ENCODE measurements at places on chromosomes 3 and 15. TPM values are rescaled to one million over a fixed set of nuclear protein-coding genes. Genes with fewer than 3 reads are reported as not detected.

GRCh38 chr3:123525433-123525832 lies 59.4 kb downstream of the HACD2 start:
- DNase-seq: no peak

DNA sequence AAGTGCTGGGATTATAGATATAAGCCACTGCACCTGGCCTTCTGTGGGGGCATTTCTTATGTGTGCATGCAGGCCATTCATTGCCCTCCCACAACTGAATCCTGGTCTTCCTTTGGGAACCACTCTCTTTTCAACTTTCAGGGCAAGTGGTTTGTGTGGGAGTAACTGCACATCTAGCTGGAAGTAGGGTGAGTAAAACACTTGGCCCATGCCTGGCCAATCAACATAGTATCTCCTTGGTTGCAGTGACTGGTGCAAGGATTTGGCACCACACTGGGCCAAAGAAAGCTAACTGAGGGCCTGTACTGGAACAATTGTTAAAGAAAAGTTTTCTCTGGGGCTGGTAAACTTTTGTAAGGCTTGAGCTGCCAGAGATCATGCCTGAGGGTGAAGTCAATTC lies 189.2 kb upstream of the FEZF2 start:
- DNase-seq: no peak

- no peak for DNase-seq
Measured at GRCh38 chr3:128473180-128473519, 6.5 kb upstream of the DNAJB8 start.

GRCh38 chr15:78092261-78093041 lies at the start of gene SH2D7:
Gene SH2D7 (plus strand): TSS chr15:78092561. CDS start chr15:78092585, 24 bp downstream.
- no peak for DNase-seq

DNA sequence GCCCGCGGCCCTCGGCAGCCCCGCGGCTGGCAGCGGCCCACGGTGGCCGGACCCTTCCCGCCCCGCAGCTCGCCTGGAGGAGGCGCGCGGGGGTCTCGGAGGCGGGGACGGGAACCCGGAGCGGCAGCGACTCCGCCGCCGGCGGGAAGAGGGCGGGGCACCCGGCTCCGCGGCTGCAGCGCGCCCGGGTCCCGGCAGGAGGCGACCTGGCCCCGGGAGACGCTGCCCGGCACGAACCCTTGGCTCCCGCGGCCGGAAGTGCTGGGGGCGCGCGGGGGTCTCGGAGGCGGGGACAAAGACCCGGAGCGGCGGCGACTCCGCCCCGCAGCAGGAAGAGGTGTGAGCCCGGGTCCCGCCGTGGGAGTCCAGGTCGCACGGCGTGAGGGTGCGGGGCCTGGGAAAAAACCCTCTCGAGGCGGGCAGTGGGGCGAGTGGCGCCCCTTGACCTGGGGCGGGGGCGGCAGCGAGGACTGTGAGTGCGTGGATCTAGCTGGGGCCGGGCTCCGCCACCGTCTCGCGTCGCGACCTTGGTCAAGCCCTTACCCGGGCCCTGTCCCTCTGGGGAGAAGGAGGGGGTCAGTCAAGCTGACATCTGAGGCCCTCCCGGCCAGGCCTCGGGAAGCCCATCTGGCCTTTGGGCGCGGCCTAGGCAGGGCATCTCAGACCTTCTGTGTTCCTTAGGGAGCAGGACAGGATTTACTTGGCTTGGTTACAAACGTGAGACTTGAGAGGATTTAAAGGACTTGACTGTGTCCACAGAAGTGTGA lies at the start of gene CIB2:
Gene CIB2, minus strand, starts transcription at position 151 of the 767 bp plus-strand sequence. CDS start 230 bp downstream, outside the sequence.
- peak; percentile 50 for DNase-seq

GRCh38 chr3:98733812-98734281 lies 29.3 kb upstream of the ST3GAL6 start:
- peak; percentile 14 for DNase-seq

DNA sequence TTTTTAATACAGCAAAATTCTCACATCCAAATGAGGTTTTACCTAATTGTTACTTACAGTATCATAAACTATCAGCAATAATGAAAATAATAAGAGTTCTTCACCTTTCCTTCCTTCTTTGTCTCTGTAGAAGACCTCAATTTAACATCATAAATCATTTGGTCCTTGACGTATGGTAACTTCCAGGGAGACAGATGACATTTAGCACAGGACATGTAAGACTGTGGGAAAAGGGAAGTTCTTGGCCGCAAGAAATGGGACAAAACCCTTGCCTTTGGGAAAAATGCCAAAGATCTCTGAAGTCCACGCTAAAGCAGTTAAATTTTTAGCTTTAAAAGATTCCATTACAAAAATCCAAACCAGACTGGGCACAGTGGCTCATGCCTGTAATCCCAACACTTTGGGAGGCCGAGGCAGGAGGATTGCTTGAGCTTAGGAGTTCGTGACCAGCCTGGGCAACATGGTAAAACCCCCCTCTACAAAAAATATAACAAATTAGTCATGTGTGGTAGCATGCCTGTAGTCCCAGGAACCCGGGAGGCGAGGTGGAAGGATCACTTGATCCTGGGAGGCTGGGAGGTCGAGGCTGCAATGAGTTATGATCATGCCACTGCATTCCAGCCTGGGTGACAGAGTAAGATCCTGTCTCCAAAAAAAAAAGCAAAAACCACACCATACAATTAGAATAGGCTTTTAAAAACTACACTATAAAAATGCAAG lies 8.8 kb downstream of the PTPN9 start:
- no peak for DNase-seq

DNA sequence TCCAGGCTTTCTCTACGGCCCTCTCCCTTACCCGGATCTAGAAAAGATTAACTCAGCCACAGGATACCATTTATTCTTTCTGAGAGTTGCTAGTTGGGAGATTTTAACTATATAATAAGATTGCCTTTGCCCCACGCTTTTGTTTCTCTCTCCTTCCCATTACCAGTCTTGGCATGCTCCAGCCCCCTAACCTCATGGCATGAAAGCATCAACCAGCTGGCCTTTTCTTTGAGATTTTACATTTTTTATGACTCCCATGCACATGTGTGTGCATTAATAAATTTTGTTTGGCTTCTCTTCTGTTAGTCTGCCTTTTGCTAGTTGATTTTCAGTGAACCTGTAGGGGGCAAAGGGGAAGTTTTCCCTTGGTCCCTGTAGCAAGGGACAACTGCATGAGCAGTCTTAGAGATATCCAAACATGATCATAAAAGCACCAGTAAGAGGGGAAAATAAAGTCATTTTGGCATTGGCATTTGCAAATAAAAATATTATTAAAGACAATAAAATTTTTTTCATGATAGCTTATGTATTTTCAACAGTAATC lies 73.6 kb downstream of the OXSM start:
- no peak for DNase-seq

Gene FAM98B
- total RNA-seq: 5.8 TPM

DNA sequence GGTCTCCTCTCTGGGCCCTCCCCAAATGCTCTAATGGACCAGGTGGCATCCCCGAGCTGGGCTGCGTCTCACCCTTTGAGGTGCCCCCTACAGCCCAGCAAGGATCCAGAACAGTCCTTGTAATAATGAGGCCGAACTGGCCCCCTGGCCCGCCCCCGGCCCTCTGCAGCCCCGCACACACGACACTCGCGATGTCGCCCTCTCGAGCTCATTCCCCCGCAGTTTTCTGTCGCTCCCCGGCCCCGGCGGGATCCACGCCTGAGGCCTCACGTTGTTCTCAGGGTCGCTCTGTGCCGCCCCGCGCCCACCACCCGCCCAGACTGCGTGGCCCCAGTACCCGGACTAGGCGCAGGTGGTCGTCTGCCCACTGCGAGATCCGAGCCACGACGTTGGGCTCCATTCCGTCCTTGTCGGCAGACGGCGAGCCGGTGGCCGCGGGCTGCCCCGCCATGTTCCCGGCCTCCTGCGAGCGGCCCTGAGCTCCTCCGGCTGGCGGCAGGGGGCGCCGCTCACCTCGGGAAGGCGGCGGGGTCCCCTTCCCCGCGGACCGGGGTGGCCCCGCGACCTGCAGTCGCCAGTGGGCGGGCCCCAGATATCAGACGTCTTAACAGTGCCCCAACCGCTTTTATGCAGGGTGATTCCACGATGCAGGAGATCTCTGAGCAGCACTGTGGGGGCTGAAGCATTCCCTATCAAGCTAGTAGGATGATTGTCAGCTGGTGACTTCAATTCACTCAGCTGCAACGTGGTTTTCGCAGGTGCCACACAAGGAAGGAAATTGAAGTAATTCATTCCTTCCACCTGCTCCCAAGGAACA lies at the start of gene C3orf33:
Gene C3orf33, minus strand, starts transcription at position 477 of the 817 bp plus-strand sequence. Its CDS starts 26 bp downstream, at position 451.
- DNase-seq: peak; percentile 36

GRCh38 chr15:96087180-96087884 lies 243.2 kb upstream of the NR2F2 start:
- no peak for DNase-seq

DNA sequence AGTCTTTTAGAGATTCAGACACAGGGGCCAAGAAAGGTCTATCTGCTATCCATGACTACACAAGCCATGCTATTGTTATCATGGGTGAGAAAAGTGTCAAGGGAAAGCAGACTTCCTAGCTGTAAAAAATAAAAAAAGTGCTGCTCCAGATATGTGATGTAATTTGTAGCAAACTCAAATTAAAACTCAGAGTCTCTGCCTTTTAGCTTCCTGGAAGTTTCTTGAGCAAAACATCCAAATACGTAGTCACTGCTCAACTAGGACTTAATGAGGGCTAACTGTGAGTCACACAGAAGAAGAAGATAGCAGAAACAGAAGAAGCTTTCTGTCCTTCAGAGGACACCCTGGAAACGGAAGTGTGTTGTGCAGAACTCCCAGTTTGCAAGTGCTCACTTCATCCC lies 393.4 kb upstream of the NR2F2 start:
- no peak for DNase-seq

DNA sequence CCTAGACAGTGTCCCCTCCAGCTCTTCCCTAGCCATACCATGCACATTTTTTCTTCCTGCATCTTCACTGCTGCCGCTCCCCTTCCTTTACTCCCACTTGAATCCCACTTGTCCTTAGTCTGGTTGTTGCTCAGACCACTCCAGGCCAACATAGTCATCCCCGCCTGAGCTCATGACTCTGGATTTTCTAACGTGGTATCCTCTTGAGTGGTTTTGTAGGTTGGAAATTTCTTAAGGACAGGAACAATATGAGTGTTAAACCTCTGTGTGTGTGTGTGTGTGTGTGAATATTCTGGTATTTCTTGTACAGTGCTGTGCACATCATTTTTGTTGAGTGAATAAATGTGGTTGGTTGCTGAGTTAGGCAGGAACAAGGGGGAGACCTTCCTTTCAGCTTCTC lies 3.1 kb downstream of the BAHD1 start:
- DNase-seq: no peak

GRCh38 chr3:13073326-13074005 lies at the start of gene IQSEC1:
Gene IQSEC1 (minus strand): TSS chr3:13073429. CDS start chr3:13073014, 415 bp downstream.
- no peak for DNase-seq

Gene AMT
- not detected for total RNA-seq

- no peak for DNase-seq
Measured at GRCh38 chr15:56086566-56086965, 93.2 kb upstream of the NEDD4 start.

GRCh38 chr15:85582131-85583079 lies 202.0 kb downstream of the AKAP13 start:
- no peak for DNase-seq

- no peak for DNase-seq
Measured at GRCh38 chr3:103181160-103181559, 746.3 kb downstream of the ZPLD1 start.

Gene HDC
- not detected for total RNA-seq

DNA sequence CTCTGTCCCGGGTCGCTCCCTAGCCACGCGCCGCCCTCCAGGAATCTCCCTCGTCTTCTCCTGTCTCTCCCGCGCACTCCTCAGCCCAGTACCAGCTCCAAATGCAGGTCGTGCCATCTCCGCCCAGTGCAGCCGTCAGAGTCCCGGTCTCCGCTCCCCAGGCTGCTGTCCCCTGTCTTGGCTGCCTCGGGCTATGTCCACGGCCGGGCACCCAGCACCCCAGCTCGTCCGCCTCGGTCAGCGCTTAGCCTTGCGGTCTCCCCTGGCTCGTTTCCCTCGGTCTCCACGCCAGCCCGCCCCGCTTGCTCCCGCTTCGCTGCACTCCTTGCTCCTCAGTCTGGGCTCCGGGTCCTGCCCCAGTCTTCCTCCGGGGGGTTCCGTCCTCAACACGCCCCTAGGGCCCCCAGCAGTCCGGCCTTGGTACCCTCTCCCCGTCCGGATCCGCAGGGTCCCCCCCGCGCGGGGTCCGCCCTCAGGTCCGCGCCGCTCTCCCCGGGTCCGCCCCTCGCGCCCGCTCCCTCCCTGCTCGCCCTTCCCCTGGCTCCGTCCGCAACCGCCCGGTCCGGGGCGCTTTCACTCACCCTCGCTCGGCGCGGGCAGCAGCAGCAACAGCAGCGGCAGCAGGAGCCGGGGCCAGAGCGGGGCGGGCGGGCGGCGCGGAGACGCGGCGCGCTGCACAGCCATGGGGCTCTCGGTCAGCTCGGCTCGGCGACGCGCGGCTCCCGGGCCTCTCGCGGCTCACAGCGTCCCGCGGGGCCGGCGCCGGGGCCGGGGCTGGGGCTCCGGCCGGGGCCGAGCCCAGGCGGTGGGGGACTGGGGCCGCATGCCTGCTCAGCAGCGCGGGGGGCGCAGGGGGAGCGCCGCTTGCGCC lies 462 bp downstream of the IGDCC3 start:
- DNase-seq: no peak

Gene TJP1
- total RNA-seq: 27.3 TPM

Gene GOLGA8A
- 2.1 TPM for total RNA-seq

Gene IQCF5
- not detected for total RNA-seq

DNA sequence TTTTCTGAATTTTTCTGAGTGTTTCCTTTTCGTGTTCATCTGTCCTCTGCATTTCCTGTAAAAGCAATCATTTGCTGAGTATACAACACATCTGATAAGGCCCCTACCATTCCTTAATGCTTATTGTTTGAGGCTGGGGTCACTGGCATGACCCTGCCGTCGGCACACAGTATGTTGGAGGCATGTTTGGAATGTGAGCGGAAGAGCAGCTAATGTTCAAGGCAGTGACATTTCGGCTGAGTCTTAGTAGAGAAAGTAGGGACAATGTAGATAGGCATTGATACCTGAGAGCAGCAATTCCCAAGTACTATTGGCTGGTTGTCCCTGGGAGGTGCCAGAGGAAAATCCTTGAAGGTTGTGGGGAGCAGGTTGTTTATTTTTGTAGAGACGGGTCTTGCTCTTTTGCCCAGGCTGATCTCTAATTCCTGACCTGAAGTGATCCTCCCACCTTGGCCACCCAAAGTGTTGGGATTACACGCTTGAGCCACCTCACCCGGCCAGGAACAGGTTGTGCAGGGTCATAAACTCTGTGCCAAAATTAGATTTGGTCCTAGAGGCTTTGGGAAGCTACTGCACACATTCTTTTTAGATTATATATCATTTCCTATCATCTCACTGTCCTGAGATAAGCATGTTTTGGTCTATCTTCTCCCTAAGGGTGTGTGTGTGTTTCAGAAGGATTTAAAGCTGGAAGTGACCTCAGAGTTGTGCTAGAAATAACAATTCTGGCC lies 13.5 kb downstream of the PTPN23 start:
- DNase-seq: no peak

- DNase-seq: peak; percentile 71
Measured at GRCh38 chr15:46442184-46442583, 807.4 kb downstream of the SQOR start.

Gene SLC35G2
- total RNA-seq: 8.0 TPM

DNA sequence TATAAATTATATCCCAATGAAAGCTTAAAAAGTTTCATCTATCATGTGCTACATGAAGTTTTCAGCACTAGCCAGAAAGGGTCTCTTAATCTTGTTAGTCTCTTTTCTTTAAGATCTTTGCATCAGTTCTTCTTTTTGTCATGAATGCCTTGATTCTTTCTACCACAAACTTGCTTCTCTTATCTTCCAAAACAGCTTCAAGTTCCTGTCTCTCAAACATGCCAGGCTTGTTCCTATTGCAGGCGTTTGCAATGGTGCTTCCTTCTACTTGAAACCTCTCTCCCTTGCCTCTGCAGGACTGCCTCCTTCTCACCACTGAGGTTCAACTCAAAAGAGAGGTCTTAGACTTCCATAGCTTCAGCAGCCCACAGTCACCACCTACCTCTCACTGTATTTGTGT lies 104.3 kb upstream of the FRMD4B start:
- no peak for DNase-seq

Gene LIPC
- total RNA-seq: 0.43 TPM

Measured in H4 (cell line).